Activated CD4-positive, alpha-beta T cell treated with anti-CD3 and anti-CD28 coated beads for 1 hour (primary cell): ENCODE measurements at places on chromosomes 2 and 18.

GRCh38 chr2:200307724-200308545 is 1.4 kb downstream of the SPATS2L start:
- no peak for DNase-seq

DNA sequence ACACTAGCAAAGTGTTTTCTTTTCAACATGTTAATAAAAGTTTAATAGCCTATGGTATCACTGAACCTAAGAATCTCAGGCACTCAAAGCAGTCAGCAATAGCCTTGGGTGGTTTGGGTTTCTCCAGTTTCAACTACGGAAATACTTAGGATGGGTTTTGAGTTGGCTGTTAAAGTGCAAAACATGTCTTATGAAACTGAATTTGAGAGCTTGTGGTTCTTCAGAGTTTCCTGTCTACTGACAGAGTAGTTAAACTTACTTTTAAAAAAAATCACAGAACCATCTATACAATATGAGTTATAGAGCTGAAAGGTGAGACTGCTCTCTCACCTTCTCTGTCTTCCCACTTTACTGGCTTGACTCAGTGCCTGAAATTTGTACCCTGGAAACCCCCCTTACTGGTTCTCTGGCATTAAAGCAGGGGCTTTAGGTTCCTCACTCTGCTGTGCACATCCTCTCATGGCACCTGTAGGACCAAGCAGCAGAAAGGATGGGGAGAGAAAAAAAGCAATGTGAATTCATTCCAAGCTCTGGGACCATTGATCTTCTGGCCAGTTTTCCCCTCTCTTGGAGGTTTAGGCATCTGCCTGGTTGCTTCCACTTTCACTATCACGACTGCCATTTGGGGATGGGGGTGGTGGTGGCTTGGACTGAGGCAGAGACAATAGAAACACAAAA is 18.1 kb downstream of the CCDC141 start:
- DNase-seq = no peak

GRCh38 chr18:34098109-34098508 is 126.6 kb downstream of the NOL4 start:
- DNase-seq = no peak

- no peak for DNase-seq
Measured at GRCh38 chr2:88016960-88017779, 823 bp upstream of the RNU2-63P start.

GRCh38 chr2:127389778-127390435 is 2.1 kb upstream of the MAP3K2 start:
- no peak for DNase-seq

- no peak for DNase-seq
Measured at GRCh38 chr2:28444956-28445355, 50.9 kb upstream of the PLB1 start.

DNA sequence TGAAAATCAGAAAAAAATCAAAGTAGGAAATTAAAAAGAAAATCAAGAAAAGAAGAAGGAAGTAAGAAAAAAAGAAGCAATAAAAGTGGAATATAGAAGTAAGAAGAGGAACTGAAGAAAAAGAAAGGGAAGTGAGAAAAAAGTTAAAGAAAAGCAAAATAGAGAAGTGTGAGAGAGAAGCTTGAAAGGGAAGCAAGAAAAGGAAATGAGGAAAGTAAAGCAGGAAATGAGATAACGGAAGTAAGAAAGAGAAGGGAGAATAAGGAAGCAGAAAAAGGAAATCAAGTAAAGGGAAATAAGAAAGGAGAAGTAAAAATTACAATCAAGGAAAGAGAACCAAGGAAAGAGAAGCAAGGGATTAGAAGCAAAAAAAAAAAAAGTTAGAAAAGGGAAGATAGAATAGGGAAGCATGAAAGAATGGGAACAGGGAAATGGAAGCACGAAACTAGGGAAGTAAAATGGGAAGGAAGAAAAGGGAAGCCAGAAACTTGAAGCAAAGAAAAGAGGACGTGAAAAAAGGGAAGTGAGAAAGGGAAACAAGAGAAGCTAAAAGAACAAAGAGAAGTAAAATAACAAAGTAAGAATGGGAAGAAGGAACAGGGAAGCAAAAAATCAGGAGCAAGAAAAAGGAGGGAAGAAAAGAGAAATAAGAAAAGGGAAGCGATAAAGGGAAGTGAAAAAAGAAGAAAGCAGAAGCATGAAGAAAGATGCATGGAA is 243.3 kb upstream of the NCKAP5 start:
- no peak for DNase-seq

GRCh38 chr2:8144785-8145184 is 537.1 kb upstream of the ID2 start:
- no peak for DNase-seq

GRCh38 chr2:120432293-120432975 is 86.5 kb downstream of the INHBB start:
- no peak for DNase-seq

- no peak for DNase-seq
Measured at GRCh38 chr2:168849610-168850009, 40.6 kb downstream of the SPC25 start.

DNA sequence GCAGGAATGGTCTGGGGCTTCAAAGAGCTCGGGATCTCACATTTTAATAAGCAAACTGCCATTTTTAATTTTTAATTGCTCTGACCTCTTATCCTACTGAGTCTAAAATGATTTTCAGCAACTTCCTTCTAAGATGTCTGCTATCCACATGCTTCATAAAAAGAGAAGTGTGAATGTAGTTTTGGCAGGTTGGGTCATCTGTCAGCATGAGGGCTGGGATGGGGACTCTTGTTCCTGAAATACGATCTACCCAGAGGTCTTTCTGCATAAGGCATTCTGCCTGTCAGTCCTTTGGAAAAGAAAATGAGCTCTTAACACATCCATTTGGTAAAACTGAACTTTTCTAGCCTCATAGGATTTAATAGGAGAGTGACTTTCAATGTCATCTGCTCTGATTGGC is 252.8 kb upstream of the APCDD1 start:
- no peak for DNase-seq

DNA sequence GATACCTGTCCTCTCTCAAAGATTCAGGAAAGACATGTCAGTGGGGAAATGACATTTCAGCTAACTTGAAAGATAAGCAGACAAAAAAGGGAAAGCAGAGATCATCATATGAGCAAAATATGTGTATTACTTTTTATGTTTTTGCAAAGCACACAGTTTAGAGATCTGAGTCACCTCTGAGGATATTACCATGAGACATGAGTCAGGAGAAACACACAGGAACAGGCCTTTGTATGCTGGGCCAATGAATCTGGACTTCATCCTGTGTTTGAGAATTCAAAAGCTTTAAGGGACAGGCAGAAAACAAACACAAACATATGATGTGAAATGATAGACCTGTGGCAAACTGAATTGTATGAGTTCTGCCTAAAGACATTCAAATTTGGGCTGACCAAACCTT is 306.0 kb upstream of the EPC2 start:
- DNase-seq = no peak

GRCh38 chr2:156489195-156489594 is 53.0 kb downstream of the GPD2 start:
- DNase-seq = no peak

DNA sequence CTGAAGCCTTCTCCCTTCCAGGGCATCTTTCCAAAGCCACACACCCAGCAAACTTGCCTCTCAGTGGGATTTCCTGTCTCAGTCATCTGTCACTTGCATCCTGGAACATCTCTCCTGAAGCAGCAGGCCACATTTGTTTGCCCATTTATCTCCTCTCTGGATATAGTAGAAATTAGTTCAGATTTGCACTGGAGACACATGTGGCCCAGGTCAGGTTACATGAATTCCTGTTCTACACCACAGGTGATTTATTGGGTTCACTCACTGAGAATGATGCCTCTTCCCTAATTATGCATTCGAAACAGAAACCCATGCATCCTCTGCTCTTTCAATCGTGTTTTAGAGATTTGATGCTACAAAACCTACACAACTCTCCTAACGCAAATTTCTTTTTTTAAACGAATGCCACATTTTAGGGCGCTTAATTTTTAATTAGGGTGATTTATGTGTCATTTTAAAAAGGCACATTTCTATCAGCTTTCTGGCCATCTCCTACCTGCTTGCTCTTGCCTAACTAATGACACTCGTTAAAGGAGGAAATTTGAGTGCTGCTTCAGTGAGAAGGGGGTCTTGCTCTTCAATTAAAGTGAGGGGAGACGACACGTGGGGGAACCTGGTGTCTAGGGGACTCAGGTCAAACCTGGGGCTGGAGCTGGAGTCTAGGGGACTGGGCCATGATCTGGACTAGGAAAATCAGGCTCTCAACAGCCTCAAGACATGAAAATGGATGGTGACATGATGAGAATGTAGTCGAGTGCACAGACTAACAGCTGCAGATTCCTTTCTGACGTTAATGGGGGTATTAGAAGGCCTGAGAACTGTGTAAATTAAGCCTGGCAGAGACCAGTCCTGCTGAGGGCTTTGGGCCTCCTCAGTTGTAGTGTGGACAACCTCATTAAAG is 221.4 kb downstream of the CLIP4 start:
- DNase-seq = no peak

DNA sequence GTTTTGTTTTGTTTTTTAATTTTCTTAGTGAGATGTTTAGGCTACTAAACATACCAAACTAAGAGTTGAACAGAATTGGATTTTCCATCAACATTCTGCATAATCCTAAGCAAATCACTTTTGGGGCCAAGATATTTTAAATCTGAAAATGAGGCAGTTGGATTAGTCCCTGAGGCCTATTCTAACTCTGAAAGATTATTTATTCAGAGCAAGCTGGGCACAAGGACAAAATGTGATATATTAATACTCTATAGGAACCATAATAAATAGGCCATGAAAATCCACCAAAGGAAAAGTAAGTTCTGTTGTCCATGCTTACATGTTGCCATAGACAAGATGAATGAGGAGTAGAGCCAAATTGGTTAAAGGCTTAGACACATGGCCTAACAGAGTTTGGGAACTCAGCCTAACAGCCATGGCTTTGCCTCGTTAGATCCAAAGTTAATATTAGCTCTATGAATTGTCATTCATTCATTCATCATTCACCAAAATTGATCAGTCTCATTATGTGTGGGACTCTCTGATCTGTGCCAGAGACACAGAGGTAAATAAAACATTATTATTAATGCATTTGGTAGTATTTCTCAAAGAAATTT is 183.5 kb downstream of the SCG2 start:
- DNase-seq = no peak

DNA sequence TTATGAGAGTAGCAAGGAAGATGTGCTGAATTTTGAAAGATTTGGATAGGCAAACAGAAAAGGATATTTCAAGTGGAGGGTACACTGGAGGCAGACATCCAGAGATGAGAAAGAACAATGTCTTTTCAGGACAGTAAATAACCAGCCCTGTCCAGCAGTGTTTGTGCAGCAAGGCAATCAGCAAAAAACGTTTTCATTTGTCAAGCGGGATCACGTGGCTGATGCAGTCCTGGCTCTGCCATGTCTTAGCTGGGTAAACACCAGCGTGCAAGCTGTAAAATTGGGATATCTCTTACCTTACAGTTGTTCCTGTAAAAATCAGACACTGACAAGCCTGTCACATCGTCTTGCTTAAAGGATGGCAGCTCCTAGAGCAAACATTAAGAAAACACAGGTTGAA is 67.8 kb downstream of the CWC22 start:
- no peak for DNase-seq

GRCh38 chr2:173291412-173291811 is 63.3 kb upstream of the CDCA7 start:
- DNase-seq = no peak

- no peak for DNase-seq
Measured at GRCh38 chr2:180787330-180787729, 193.1 kb upstream of the UBE2E3 start.

DNA sequence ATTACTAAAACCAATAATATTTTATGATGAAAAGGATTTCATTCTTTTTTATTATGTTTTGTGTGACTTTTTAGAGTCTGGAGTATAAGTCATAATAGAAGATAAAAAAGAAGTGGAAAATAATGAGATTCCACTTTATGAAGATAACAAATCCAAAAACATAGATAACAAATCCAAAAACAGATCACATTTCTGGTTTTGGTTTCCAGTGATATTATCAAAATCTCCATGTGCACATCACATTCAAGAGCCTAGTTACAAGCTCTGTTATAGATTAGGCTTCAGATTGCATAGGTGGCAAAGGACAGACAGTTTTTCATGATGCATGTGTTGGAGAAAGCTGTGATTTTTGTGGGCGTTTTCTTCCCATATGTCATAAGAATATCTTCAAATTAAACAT is 648.2 kb downstream of the STK39 start:
- DNase-seq = no peak

DNA sequence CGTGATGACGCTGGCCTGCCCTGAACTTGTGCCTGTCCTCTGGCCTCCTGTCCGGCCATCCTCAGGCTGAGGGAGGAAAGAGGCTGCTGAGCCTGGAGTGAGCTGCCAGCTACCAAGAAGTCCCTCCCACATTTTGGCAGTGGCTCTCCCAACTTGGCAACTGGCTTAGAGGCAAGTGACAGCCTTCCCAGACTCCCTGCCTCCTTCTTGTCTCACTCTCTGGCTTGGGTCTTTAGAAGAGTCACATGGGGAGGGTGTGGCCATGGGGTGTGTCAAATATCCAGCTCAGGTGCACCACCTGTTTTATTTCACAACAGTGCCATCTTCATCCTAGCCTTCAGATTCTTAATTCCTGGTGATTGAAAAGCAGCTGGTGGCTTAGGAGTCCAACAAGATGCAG is 222.9 kb downstream of the PRKCE start:
- no peak for DNase-seq

DNA sequence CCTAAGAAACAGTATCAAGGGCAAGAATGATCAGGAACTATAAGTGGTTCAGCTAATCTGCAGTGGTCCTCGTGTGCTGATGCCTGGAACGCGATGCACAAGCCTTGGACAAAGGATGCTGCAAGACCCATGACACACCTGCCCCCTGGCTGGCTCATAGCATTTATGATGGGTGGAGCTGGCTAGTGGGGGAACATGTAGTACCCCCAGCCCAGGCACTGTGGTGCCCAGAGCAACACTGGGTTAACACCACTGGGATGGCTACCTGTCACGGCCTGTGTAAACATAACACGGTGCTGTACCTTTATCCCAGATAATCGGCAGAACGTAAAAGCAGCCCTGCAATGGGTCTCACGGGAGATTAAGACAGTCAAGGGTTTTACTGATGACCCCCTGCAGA is 60.3 kb upstream of the PEX13 start:
- DNase-seq = no peak

DNA sequence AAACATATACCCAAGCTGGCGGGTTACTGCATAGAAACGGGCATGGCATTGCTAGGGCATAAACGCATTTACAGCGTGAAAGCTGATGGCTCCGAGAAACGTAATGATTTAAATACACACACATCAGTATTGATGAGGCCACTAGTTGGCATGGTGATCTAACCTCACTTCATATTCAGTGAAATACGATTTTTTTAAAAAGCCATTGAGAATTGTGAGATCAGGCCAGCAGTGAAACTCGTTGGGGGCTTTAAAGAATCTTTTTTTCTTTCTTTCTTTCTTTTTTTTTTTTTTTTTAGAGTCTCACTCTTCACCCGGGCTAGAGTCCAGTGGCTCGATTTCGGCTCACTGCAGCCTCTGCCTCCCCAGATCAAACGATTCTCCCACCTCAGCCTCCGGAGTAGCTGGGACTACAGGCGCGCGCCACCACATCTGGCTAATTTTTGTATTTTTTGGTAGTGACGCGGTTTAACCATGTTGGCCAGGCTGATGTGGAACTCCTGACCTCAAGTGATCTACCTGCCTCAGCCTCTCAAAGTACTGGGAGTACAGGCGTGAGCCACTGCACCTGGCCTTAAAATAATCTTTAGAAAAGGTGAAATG is 2.4 kb upstream of the SMAD7 start:
- no peak for DNase-seq

- no peak for DNase-seq
Measured at GRCh38 chr18:76972846-76973519, 150.6 kb downstream of the ZNF236 start.

GRCh38 chr2:85308201-85308600 is 19.6 kb downstream of the TGOLN2 start:
- no peak for DNase-seq

- DNase-seq = no peak
Measured at GRCh38 chr2:30549096-30549495, 102.0 kb downstream of the LCLAT1 start.
